ENCODE measurements at places on chromosomes 3 and 15.
A peak's percentile ranks its signal among the peaks of the same experiment; 100 is the strongest.

DNA sequence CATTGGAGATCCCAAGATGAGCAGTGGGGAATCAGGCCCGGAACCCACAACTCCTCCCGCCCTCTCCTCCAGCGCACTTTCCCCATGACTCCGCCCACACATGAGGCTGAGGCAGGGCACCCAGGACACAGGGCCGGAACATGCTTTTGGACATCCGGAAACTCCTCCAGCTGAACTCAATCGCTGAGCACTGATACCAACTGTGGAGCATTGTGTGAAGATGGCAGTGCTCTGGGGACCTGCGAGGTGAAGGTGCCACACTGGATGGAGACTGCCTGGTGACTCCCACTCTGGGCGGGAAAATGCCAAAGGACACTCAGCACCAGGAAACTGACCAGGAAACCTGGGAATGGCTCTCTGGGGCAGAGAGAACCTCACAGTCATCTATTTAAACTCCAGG, 189.1 kb downstream of the FAM43A start:
- no peak for DNase-seq

GRCh38 chr15:59622289-59622688, 10.7 kb downstream of the GCNT3 start:
- peak; percentile 4 for DNase-seq

GRCh38 chr3:112687616-112688015, 46.7 kb upstream of the CCDC80 start:
- no peak for DNase-seq

DNA sequence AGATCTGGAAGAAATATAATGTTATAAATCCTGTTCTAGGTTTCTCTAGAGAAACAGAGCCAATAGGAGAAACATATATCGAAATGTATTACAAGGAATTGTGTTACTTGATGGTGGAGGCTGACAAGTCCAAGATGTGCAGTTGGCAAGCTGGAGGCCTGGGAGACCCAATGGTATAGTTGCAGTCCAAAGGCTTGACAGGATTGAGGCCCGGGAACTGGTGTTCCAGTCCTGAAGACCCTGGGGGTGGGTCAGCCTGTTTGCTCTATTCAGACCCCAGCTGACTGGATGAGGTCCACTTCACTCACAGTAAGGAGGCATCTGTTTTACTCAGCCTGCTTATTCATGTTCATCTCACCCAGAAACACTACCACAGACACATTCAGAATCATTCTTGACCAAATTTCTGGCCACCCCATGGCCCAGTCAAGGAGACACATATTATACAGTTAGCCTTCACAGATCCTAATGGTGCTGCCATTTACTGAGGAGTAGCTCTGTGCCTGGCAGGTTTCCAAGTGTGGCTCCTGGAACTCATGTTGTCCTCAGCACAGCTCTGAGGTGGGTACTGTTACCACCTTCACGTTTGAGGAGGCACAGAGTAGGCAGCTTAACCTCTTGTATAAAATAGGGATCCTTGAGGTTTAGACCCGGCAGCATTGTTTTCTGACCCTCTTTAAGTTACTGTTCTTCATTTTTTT, 3.7 kb downstream of the TRAK1 start:
- DNase-seq, result no peak

GRCh38 chr3:147409143-147410115, at the start of gene ZIC1:
Gene ZIC1 (plus strand): TSS chr3:147409365. CDS start chr3:147410113, 748 bp downstream.
- DNase-seq, result no peak

DNA sequence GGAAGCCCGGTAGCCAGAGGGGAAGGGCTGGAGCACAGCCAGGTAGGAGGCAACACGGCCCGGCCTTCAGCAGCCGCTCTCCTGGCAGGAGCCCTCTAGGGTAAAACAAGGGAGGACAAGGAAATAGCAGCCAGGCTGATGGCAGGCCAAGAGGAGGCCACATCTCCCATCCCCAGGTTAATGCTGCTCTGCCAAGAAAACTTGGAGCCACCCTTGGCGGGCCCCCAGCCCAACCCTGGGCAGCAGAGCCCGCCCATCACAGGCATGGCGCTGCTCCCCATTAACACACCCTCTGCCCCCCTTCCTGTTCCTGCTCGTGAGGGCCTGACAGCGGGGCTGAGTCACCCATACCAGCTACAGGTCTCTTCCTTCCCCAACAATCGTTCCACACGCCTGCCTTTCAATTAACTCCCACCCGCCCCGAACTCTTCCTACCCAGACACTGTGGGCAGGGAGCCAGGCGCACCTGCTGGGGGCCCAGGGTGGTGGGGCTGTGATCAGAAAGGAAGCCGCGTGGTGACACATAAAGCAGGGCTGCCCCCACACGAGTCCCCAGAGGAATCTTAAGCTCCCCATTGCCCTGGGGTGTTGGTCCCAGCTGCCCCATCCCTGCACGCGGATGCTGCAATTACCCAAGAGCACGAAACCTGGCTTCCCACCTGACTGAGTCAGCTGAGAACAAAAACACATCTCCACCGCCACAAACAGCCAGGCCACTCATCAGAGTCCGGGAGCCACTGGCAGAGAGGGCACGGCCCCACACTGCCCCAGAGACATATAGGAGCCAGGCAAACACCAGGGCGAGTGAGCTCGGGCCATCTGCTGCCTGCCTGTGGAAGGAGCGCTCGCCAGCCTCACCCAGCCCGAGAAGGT, at the start of gene C15orf62:
C15orf62 (plus strand) TSS at position 707 of the 873 bp plus-strand sequence. CDS start 516 bp downstream, outside the sequence.
- DNase-seq, result peak; percentile 52

- no peak for DNase-seq
These were observed 645.0 kb upstream of the TBL1XR1 start for GRCh38 chr3:177842302-177842701.

GRCh38 chr3:59549962-59550361, 500.1 kb upstream of the CFAP20DC start:
- no peak for DNase-seq

DNA sequence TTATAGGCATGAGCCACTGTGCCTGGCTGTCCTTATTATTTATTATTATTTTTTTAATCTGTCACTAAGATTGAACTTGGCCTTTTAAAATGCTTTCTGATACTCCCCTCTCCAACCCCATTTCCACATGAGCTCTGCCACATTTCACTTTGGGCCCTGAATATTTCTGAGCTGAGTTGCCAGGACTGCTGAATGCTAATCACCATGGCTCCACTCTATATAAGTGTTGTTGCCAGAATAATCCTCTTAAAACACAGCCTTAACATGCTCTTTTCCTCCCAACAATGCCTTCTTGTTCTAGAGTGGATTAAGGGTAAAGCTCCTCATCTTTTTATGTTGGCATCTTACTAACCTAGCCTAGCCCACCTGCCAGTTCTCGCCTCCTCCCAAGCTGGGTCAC, 124.4 kb downstream of the PDZRN3 start:
- DNase-seq, result no peak

GRCh38 chr15:68025835-68026424, 28.2 kb upstream of the PIAS1 start:
- DNase-seq, result no peak

GRCh38 chr15:85527895-85528294, 147.5 kb downstream of the AKAP13 start:
- no peak for DNase-seq

All from activated gamma-delta T cell treated with anti-CD3 and anti-CD28 coated beads, Interleukin-2, amount 50 U/mL, for 16 hours (primary cell).